ENCODE measurements at places on chromosomes 4 and X.

GRCh38 chrX:102995316-102995715, 58.2 kb downstream of the RAB40AL start:
- DNase-seq, result no peak

GRCh38 chr4:76148142-76148865, at the start of gene NUP54:
Gene NUP54, minus strand, starts transcription at chr4:76148397. Its CDS starts 23 bp downstream, at chr4:76148374.
- DNase-seq, result peak; percentile 95

DNA sequence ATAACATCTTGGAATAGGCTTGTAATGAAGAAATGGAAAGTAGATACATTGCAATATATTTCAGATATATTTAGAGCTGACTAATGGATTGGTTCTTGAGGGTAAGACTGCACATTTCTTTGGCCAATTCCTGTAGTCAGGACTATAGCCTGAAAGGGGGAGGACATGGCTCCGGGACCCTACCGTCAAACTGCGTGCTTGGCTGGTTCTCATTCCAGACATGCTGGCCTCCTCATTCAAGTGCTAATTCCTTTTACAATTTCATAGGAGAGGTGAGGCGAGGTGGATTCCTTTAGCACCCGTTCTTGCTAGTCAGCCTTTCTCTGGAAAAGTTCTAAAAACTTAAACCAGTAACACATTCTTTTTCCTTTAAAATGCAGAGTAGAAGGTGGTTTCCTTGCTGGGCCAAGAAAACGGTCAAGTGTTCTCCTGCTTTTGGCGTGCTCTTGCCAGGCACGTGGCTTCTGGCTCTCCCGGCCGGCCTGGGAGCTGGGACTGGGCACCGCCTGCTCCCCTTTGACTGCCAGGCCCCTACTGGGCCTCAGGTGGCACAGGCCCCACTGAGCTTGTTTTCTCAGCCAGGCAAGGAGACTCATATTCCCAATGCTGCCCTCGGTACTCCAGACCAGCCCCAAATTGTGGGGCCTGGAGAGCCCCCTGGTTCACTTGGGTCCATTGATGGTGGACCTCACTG, 167.2 kb downstream of the STK32B start:
- no peak for DNase-seq

- no peak for DNase-seq
Observed at GRCh38 chrX:16308773-16309172, 141.5 kb downstream of the MAGEB17 start.

- no peak for DNase-seq
Observed at GRCh38 chrX:31237189-31237588, 165.3 kb upstream of the FTHL17 start.

DNA sequence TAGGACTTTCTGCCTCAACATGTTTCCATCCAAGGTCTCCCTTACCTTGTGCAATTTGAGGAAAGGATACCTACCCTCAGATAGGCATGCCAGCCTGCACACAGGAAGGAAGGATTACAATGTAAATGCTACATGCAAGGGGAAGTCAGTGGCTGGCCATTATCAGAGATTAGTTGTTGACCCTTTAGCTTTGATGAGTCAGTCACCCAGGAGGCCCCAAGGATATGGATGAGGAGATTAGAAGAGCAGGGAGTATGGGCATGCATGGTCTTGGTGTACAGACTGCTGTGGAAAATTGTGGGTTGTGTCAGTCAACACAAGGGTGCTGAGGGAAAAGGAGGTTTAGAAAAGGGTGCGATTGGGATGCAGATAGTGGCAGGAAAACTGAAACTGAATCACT, 92.0 kb downstream of the GUCY2F start:
- DNase-seq, result no peak

DNA sequence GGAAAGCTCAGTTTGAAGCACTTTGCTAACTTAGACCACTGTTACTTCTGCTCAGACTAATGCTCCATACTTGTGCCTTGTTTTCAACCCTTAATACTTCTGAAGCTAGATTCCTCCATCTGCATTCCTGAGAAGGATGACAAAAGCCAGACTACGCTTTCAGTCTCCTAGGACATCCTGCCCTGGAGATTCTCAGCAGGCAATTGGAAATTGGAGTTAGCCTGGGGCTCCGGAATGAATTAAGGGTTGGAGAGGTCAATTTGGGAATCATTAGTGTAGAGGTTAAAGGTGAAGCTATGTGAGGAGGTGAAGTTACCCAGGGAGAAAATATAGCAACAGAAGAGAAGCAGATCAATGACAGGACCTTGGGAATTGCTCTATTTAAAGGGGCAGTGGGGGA, 215.9 kb upstream of the MBNL3 start:
- DNase-seq, result no peak

DNA sequence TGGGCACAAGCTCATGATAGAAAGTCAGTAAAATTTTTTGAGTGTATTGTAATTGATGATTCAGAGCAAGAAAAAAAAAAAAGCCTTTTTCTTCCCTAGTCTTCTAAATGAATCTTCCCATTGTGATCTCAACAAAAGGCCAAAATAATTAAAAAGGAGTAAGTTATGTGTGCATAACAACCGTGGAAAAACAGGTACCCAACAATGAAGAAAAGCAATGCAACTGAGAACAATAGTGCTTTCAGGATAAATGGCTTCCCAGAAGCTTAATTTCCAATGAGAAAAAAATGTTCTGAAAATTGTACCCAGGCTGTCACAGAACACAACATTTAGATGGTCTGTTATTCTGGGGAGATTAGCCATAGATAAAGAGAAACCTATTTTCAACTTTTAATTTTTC, 399.0 kb upstream of the AGA start:
- no peak for DNase-seq

DNA sequence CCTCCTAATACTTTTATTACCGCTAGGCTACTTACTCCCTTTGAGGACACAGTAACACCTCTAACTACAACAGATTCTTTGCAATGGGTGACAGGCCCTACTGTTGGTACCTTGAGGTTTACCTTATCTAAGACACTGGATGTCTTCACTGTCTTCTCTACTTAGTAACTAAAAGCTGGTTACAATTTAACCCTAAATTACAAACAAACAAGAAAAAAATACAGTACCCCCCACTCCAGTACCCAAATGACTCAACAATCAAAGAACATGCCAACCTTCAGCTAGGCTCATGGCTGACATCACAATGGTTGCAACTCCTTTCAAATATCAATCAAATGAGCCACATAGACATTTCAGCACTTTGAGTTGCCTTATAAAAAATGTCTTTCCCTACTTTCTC, 198.0 kb downstream of the GUCY2F start:
- DNase-seq, result no peak

GRCh38 chr4:69096810-69097209, 536 bp downstream of the UGT2B7 start:
- no peak for DNase-seq

DNA sequence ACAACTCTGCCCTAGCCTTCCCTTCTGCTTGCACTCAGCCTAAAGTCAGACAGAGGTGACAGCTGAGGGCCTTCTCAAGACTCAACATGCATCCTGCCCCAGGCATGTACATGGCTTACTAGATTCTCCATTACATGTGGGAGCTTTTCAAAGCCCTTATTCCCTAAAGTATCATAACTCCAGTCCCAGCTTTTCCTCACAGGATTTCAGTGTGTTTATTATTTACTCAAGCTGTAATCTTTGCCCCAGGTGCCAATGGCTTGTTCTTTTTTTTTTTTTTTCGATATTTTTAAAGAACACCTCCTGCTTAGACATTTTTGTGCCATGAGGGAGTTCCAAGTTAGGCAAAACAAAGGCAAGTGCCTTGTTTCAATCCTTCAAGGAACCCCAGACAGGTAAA, 154.0 kb upstream of the RADX start:
- DNase-seq, result no peak

- no peak for DNase-seq
Observed at GRCh38 chr4:183909801-183910200, 4.7 kb downstream of the STOX2 start.

DNA sequence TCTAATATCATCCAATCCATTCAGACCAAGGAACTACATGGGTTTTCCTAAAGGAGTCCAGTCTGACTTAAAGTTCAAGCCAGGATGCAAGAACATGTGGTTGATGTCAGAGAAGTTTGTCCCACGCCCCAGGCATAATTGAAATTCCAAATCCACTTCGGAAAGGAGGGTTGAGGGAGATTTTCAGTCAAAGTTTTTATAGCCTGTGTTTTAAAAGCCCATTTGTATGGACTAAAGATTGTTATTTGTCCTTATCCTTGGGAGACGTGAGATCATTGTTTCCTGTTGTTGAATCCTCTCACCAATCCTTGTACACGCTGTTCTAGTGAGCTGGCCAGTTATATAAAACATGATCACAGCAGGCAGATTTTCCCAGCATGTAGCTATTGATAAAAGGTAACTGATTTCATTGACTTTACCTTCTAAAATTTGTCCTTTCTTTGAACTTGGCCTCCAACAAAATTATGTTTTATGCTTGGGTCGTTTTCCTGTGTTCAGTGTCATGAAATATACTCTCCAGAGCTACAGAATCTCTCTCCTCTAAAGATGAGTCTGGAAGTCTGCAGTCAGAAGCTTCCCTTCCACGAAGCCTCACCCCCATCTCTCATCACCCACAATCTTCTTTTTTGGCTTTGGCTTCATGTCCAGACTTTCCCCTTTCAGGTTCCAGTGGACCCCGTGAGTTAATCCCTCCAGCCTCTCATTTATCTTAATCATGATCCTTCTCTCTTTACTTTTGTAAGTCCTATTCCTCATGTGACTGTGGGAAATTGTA, 92.9 kb downstream of the ATP10D start:
- no peak for DNase-seq

- DNase-seq, result no peak
Observed at GRCh38 chrX:109511113-109511512, 25.5 kb upstream of the NXT2 start.

- peak; percentile 71 for DNase-seq
Observed at GRCh38 chrX:44431194-44431593, 87.7 kb upstream of the EFHC2 start.

GRCh38 chrX:2272337-2272736, 228.4 kb downstream of the DHRSX start:
- no peak for DNase-seq

DNA sequence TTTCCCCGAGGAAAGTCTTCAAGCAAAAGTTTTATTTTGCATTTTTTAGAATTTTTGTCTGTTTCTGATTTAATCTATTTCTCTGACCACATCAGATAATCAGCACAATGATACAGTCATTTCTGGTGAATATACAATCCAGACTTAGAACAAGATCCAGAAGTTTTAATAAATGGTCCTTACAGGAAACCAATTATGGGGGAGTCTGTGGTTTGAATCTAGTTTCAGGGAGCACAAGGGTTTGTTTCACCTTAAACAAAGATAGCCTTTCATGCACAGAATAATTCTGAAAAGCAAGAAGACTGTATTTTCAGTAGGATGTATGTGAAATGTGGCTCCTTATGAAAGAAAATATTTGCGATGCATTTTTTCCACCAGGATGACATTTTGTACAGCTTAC, 158.5 kb upstream of the ARSJ start:
- DNase-seq, result no peak

- no peak for DNase-seq
Observed at GRCh38 chr4:179353786-179354185, 1911.5 kb upstream of the AGA start.

GRCh38 chrX:124862301-124862700, 457.4 kb upstream of the TEX13C start:
- DNase-seq, result no peak

DNA sequence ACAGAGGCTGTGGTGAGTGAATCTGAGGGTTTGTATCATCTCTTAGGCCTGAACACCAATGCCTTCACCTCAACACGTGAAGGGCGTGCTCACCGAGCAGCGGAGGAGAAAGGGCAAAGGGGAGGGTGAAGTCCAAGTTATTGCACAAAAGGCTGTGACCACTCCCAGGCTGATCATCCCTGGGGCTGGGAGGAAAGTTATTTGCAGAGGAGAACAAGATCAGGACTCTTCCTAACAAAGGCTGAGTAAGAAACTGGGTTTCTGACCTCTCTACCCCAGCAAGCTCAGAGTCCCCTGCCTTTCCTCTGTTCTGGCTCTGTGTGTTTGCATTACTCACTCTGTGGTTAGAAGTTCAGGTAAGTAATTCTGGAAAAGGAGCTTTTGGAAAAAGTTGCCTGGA, 366.3 kb upstream of the CXorf51A start:
- DNase-seq, result peak; percentile 81

DNA sequence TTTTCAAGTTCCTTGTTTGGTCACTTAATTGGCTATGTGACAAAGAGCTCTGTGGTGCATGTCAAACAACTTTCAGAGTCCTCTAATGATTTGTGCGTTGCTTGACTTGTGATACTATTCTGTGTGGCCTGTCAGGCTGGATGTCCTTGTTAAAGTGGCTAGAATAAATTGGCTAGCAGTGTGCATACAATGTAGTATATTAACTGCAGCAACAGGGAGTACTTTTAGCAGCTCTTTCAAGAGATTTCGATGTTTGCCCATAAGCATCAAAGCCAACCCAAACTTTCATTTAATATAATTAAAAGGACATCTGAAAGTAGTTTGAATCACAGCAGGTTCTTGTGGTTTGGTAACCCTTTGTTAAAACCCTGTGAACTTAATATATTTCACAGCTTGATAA, 718.9 kb downstream of the ADGRL3 start:
- DNase-seq, result no peak

DNA sequence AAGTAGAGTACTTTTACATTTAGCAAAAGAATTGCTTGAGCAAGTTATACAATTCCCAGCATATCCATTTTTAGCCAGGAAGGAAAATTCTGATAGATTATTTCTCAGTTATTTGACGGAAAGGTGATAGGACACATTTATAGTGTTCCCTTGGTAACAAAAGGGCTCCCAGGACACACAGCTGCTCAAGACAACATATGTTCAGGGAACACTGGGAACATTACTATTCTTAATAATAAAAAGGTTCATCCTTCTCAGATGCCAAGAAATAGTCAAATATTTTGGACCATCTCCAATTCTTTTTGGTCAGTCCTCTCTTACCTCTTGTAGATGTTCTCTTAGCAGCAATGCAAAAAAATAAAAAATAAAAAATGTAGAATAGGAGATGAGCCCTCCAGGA, 66.8 kb upstream of the SMAD1 start:
- DNase-seq, result no peak

GRCh38 chr4:71202705-71203104, 136.1 kb upstream of the SLC4A4 start:
- DNase-seq, result no peak

DNA sequence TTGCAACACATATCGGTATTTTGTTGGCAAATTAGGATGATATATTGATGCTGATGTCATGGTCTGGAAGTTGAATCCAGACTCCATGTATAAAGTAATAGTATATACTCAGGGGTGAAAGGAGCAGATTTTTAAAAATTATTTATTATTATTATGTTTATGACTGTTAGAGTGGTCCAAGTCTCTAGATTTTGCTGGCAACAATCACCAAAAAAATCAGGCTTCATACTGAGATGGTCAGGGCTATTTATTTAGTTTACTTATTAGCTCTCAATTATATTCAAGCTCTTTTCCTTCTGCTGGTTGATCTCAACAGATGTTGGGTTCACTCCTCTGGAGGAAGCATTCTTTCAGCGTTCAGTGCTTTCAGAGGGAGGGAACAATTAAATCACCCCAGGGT, 73.9 kb upstream of the VCX3B start:
- DNase-seq, result no peak

- peak; percentile 30 for DNase-seq
Observed at GRCh38 chr4:44447563-44448504, 775 bp downstream of the KCTD8 start.

- no peak for DNase-seq
Observed at GRCh38 chr4:107935246-107935645, 3.9 kb downstream of the CYP2U1 start.

GRCh38 chr4:37601531-37601930, 84.6 kb downstream of the RELL1 start:
- peak; percentile 32 for DNase-seq

GRCh38 chr4:151744614-151745013, 16.2 kb downstream of the GATB start:
- peak; percentile 97 for DNase-seq
